ENCODE measurements at places on chromosomes 3 and 15. TPM values are rescaled to one million over a fixed set of nuclear protein-coding genes. Genes with fewer than 3 reads are reported as not detected.

Gene GRM2
- total RNA-seq, result 0.19 TPM

DNA sequence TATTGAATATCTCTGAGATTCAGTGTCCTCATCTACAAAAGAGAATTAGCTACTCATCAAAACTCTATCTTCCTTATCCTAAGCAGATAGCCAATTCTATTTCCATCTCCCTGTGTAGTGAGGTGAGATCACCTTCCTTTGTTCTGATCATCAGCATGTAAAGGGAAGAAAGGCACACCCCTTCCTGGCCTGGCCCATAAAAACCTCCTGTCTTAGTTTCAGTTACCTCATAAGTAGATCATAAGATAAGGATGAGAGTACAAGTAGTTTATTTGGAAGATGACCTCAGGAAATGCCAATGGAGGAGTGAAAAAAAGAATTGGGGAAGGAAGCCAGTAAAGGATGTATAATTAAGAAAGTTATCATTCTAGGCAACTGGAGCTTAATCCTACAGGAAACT is 114.5 kb upstream of the GADL1 start:
- no peak overlapping the region for H3K4me3 ChIP-seq
- DNase-seq, result no peak
- no peaks in the 10 kb centered on the region for H3K36me3 ChIP-seq
- H3K27me3 ChIP-seq, result no peaks in the 10 kb centered on the region
- no peak overlapping the region for H3K27ac ChIP-seq
- H3K4me1 ChIP-seq, result no peaks in the 10 kb centered on the region

DNA sequence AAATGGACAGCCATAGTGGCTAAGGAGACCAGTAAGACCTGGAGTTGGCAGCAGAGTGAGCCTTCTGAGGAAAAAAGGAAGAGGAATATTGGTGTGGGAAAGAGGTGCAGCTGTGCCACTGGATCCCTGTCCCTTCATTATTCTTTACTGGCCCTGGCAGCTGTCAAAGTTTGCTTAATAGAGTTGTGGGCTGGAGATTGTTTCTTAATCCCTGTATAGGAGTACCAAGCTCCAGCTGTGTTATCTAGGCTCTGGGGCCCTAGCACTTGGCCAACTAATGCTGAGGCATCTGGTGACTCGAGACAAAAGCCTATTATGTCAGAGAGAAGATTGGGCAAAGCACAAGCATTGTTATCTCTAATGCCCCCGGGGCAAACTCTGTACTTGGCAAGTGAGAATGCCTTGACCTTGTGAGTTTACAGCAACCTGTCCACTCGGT is 61.4 kb downstream of the ZNF609 start:
- H3K4me3 ChIP-seq, result no peak overlapping the region
- DNase-seq, result no peak
- H3K27ac ChIP-seq, result peak overlapping the region; percentile 60
- H3K27me3 ChIP-seq, result no peaks in the 10 kb centered on the region
- H3K4me1 ChIP-seq, result peaks cover 39% of the 10 kb centered on the region

GRCh38 chr15:76168237-76168984 is 108.6 kb downstream of the TMEM266 start:
- H3K36me3 ChIP-seq, result no peaks in the 10 kb centered on the region
- no peaks in the 10 kb centered on the region for H3K4me1 ChIP-seq
- no peaks in the 10 kb centered on the region for H3K27me3 ChIP-seq
- no peak for DNase-seq
- no peak overlapping the region for H3K27ac ChIP-seq
- H3K4me3 ChIP-seq, result no peak overlapping the region

DNA sequence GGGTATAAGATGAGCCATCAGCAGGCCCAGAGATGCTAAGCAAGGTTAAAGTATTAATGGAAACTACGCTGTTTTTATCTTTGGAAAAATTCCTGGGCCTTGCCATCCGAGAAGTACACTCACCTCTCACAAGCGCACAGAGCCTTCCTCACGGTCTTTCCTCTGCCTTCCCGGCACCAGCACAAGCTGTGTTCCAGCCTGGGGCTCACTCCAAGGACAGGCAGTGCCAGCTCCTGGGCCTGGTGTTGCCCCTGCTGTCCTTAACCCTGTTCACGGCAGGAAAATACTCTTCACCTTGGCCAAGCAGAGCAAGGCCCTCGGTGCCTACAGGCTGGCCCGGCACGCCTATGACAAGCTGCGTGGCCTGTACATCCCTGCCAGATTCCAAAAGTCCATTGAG is 14.3 kb upstream of the RHO start:
- H3K27ac ChIP-seq, result no peak overlapping the region
- no peak overlapping the region for H3K4me3 ChIP-seq
- DNase-seq, result no peak
- no peaks in the 10 kb centered on the region for H3K36me3 ChIP-seq
